ENCODE measurements at places on chromosomes 1 and 21.
A peak's percentile ranks its signal among the peaks of the same experiment; 100 is the strongest.

DNA sequence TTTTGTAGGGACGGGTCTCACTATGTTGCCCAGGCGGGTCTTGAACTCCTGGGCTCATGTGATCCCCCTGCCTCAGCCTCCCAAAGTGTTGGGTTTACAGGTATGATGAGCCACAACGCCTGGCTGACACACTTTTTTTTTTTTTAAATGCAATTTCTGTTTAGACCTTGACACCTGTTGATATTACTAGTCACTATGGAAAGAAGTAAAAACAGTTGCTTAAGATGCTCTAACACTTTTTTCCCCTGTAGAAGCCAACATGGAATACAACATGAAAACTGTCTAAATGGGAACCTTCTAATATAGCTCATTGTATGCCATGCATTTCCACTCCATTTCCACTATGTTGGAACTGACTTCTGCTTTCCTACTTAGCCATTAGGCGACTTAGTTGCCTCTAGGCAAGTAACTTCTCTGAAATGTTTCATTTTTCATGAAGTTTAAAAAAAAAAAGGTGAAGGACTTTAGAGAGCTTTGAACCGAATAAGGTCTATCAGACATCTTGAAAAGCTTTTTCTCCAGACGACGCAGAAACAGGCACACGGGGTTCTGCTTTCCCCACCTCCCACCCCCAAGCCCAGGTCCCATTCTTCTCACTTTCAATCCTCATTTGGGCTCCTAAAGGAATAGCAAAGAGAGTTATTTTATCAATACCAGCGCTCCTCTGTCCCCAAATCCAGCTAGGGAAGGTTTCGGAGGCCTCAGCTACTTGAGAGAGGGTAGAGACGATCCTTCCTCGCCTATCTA is 648 bp upstream of the DR1 start:
- DNase-seq: no peak

GRCh38 chr1:212467843-212468482 is 35.2 kb downstream of the NENF start:
- no peak for DNase-seq

DNA sequence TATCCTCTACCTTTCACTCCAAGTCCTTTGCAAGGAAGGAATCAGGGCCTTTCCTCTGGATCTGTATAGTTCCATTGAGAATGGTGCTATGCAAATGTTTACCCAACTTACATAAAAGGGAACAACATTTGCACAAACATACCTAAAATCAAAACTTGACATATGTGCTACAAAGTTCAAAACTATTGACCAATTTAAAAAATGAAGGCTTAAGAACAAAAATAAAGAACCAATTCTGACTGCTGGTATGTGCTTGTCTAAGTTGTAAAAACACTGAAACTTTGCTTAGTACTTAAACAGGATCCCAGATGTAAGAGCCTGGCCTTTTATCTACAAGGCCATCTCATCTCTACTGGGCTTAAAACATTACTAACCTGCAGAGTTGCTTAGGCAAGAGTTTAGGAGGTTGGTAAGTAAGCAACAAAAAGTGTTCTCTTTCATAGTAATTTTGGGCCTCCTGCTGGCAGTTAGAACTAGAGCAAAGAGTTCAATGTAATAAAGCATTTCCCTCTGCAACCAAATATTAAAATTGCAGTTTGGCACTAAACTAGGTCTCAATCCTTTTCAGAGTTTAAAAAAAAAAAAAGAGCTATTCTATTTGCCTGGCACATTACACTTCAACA is 2.0 kb downstream of the SCMH1 start:
- no peak for DNase-seq

GRCh38 chr1:76371941-76372340 is 297.4 kb downstream of the ST6GALNAC3 start:
- no peak for DNase-seq

DNA sequence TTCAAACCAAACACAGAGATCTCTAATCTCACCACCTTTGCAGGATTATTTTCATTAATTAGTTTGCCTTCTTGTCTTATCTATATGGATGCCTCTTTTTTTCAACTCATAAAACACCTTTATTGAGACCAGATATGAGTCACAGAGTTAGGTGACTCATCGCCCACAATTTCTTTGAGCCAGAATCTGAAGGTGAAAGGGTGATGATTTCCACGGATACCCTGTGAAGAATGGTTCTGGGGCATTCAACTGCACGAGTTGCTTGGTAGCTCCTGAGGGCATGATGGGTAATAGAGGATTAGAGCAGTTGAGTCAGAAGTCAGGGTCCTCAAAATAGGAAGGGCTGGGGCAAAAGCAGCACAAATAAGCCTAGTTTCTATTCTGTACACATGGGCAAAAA is 128.2 kb downstream of the TBX19 start:
- no peak for DNase-seq

DNA sequence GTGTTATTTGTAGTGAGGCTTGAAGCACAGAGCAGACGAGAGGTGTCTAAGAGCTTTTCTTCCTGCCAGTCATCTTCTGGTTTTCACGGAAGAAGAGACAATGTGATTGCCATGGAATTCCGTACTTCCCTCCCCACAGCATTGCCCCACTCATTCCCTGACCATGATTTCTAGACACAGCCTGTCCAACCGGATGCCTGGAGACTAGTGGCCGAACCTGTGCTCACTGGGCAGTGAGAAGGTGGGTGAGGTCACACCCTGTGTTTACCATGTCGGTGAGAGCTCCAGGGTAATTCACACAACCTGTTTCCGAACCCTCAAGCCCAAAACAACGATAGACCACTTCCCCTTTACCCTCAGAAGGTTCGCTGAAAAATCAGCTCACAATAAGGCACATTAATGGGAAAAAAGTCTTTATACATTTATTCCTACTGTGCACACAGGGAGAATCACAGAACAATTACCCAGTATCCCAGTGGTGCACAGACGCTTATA is 271.9 kb upstream of the FMN2 start:
- DNase-seq: no peak

- no peak for DNase-seq
Observed at GRCh38 chr1:203492082-203492747, 1.7 kb upstream of the OPTC start.

DNA sequence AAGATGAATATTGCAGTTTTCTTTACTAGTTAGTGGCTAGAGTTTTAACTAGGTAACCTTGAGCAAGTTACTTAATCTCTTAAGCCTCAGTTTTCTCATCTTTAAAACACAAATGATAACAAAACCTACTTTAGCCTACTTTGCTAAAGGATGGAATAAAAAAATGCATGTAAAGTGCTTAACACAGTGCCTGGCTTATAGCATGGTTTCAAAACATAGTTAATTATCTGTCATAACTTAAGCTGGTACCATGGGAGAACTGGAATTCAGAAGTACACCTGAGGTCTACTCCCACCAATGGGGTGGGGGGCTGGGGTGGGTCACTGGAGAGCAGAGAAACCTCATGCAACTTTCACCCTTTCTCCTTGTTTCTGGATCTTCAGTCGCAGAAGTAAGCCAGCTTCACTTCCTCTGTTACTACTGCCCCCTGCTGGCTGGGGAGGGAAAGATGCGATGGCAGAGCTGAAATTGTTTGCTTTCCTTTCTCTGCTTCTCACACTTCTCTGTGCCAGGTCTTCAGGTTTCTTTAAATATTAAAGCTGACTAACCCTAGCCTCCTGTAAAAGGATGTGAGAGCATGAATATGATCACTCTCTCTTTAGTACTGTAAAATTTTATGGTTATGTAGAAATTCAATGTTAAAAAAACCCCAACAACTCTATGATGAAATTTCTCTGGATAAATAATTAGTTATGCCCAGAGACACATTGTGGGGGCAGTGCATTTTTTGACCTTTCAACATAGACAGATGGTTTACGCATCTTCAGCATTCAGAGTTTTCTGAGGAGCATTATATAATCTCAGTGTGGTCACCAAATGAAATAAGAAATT is 324.2 kb downstream of the HLX start:
- DNase-seq: peak; percentile 69

Data from omental fat pad (tissue), 4 donors.